ENCODE measurements at places on chromosomes 5 and 9. TPM values are rescaled to one million over a fixed set of nuclear protein-coding genes. Genes with fewer than 3 reads are reported as not detected.

Gene OR2S2
- total RNA-seq = 0.11 TPM

DNA sequence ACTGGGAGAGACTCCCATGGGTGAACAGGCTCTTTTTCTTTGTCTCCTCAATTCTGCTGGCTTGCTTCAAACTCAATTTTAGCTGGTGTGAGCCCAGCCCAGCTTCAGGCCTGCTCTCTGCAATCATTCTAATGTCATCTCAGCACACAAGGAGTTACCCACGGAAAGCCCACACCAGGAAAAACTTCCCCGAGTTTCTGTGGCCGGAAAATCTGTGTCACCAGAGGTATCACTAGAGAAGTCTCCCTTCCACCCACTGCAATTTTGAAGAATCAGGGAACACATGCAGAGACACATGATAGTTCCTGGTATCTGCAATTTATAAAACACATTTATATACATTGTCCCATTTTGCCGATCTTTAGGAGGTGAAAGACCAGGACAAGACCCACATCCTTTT, 13.5 kb upstream of the NDFIP1 start:
- DNase-seq = peak; percentile 32

Gene CDH10
- 1.6 TPM for total RNA-seq

Gene MYOT
- not detected for total RNA-seq

- no peak for DNase-seq
Measured at GRCh38 chr5:3346111-3346820, 249.4 kb upstream of the IRX1 start.

DNA sequence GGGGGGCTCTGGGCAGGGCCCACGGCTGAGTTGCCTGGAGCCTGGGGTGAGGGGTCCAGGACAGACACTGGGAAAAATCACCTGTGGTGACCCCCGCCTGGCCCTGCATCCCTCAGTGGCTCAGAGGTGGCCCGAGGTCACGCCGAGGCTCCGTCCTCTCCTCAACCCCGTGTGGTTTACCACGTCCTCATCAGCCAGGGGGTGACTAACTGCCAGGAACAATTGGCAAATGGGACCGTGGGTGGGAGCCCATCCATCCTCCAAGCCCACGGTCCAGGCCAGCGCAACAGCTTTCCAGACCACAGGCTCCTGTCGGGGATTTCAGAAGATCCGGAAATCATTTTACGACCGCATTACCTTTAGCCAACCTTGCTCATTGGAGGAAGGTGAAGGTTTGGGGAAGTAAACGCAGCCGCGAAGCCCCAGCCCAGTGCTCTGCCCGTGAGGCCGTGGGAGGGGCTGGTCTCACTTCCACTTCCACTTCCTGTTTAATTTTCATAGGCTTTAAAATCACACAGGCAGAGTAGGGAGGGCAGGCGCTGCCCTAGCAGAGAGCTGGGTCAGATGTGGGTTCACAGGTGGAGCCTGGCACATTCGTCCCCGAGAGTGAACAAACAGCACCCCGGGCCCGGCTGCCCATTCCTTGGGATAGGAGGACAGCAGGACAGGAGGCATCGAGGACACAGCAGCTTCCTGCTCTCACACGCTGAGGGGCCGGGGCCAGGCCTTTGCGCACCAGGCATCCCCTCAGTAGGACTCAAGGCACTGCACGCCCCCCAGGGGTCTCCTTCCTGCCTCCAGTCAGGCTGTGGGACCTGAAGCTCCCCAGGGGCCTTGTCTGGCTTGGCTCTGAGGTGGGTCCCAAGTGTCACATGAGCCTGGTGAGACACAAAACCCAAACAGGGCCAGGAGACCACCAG, 19.8 kb upstream of the SLC9A3 start:
- DNase-seq = no peak

DNA sequence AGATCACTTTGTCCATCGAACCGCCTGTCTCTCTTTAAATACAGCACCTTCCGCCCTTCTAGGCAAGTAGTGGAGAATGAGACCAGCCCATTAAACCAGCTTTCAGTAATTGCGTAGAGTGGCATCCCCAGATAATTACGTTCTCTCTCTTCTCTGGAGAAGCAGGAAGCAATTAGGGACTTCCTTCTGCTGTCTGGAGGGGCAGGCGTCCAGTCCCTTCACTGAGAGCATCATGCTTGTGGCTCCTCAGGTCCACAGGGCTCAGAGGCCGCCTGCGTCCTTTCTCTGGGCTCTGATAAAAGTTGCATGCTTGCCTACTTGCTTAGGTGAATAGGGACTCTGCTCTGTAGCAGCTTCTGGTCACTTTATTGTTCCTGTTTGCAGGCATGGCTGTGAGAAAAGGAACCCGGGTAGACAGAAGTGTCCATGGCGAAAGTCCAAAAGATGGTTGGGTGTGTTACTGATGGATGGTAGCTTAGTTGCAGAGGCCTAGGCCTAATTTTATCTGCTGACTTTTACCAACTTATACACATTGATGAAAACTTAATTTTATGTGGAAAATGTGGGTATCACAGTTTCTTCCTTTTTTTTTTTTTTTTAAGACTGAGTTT, 299.1 kb upstream of the PANK3 start:
- DNase-seq = no peak

GRCh38 chr9:121331992-121332685, 37.9 kb downstream of the STOM start:
- DNase-seq = peak; percentile 75

Gene ADRB2
- total RNA-seq = not detected

Gene SLIT3
- total RNA-seq = 61.9 TPM

- no peak for DNase-seq
Measured at GRCh38 chr9:114282507-114282906, 40.4 kb upstream of the ORM1 start.

DNA sequence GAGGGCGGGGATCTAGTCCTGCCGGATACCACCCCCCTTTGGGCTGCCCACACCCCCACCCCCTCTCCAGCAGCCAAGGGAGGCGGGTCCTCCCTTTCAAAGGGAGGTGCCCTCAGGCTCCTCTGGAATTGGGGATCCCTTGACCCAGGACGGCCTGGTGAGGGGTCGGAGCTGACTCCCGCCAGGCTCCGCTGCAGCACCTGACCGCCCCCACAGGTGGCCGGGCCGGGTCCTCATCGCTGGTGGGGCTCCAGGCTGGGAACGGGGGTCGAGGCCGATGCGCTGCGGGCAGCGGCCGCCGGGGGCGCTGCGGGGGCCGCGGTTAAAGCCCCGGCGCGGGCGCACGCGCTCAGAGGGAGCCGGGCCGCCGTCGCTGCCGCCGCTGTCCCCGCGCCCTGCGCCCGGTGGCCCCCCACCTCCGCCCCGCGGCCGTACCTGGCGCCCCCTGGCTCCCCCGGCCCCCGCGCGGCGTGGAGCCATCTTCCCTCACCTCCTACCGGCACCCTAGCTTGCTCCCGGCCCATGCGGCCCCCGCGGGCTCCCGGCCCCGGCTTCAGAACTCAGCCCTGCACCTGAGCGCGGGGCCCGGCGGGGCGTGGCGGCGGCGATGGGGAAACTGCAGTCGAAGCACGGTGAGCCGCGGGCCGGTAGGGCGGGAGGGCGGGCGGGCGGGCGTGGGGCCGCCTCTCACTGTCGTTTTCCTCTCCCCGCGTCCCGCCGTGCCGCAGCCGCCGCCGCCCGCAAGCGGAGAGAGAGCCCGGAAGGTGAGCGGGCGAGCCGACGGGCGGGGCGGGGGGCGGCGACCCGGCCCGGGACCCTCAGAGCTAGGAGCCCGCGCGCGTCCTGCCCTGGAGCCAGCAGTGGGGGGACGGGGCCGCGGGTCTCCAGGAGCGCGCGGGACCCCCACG, at the start of gene NKD2:
NKD2 (plus strand) TSS at position 352 of the 908 bp plus-strand sequence; CDS start at position 608, 256 bp downstream.
- peak; percentile 56 for DNase-seq

Gene MCIDAS
- not detected for total RNA-seq

Gene TTC39B
- total RNA-seq = 8.6 TPM

Gene RANBP3L
- not detected for total RNA-seq

Gene IL13
- total RNA-seq = not detected

Gene SPINK4
- not detected for total RNA-seq

DNA sequence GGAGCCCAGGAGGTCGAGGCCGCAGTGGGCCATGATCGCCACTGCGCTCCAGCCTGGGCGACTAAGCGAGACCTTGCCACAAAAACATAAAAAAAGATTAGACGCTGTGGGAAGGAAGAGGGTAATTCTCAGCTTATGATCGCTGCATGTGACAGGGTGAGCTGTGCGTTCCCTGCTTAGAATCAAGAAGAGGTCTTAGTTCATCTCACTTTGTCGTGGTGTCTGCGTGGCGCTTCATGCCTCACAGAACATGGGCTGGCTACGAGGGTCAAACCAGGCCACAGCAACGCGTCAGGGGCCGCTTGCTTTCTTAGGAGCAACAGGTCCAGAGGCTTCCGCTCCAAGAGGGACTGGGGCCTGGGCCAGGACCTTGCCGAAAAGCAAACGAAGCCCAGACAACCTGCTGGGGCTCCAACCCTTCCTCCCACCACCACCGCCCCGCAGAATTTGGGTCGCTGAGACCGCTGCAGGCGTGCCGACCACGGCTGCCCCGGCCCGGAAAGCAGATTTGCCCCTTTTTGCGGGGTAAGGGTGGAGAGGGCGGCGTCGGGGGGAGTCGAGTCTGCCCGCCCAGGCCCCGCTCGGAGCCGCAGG, 10.0 kb upstream of the GRIN1 start:
- DNase-seq = peak; percentile 63

Gene ANKDD1B
- total RNA-seq = not detected

DNA sequence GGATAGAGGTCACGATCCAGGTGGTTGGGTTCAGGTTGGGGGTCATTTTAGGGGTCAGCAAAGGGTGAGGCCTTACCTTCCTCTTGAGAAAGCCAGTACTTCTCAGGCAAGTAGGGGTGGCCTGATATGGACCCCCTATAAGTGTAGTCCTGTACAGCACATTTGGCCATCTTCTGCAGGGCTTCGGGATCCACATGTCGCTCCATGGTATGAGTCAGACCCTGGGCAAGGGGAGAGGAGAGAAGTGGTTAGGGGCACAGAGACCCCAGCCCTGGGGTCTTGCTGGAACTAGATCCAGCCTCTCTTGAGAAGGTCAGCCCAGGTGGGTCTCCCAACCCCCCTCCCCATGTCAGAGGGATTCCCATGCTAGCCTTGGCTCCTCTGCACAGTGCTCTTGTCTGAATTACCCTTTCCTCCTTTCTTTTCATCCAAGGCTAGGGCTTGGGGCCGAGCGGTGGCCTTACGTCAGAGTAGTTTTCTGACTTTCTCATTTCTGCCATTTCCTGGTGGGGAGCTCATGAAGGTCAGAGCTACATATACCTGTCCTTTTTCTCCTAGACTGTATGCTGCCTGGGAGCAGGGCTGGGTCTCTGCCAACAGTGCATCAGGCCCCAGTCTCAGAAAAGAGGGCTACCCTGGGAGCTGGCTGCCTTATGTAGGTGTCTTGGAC, 9.0 kb upstream of the MYORG start:
- DNase-seq = no peak

GRCh38 chr5:31469886-31470285, 62.0 kb downstream of the DROSHA start:
- DNase-seq = peak; percentile 18

DNA sequence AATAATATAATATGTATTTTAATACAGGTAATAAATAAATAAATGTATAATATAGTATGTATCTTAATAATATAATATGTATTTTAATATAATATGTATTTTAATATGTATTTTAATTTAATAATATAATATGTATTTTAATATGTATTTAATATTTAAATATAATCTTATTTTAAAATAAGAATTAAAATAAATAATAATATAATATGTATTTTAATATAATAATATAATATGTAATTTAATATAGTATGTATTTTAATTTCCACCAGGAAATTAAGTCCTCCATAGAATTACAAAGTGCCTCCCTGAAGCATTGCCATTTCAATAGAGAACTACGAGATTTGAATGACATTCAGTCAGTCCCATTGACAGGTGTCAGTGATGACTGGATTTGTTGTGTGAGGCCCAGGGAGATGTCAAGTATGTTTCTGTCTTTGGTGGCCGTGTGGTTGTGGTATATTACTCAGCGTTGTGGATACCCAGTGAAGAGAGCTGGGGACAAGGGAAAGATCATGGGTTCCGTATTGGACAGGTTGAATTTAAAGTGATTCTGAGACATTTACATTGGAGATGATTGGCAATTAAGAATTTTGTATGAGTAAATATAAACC, 14.2 kb upstream of the C5orf46 start:
- DNase-seq = no peak

GRCh38 chr9:120655005-120655622, 59.2 kb downstream of the MEGF9 start:
- peak; percentile 40 for DNase-seq

- no peak for DNase-seq
Measured at GRCh38 chr5:82851471-82851870, 225.7 kb downstream of the TMEM167A start.
